T-helper 9 cell (primary cell): ENCODE measurements at places on chromosomes 4 and X.

DNA sequence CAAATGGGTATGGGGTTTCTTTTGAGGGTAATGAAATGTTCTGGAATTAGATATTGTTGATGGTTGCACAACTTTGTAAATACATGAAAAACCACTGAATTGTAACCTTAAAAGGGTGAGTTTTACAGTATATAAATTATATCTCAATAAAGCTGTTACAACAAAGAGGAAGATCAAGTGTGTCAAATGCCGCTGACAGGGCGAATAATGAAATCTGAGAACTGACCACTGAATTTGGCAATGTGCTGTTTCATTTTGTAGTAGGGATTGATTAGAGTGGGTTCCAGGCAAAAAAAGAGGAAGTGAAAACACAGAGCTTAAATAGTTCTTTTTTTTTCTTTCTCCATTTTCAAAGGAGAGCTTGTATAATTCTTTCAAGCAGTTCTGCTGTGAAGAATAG, 161.1 kb upstream of the NAP1L5 start:
- DNase-seq, result no peak

- no peak for DNase-seq
These were observed 30.8 kb downstream of the CEP135 start for GRCh38 chr4:55979562-55979961.

- DNase-seq, result no peak
These were observed 7.0 kb downstream of the ENOX2 start for GRCh38 chrX:130896026-130896425.

- no peak for DNase-seq
These were observed 181.2 kb downstream of the ARHGAP10 start for GRCh38 chr4:147913137-147913536.

DNA sequence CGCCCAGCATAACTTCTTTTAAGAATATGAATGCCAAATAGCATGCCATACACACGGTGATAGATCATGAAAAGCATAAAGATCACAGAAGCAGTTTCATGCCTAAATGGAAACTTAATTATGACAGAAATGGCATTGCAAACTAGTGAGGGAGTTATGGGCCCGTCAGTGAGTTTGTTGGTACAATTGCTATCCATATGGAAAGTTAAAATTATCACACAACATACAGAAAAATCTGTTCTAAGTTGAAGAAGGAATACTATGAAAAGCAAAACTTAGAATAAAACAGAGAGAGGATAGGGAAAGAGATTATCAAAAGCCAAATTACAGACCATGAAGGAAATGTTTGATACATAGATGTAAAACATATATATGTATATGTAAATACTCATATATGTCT, 30.2 kb upstream of the RAP1GDS1 start:
- DNase-seq, result no peak
